Trophoblast cell (in vitro differentiated cells and primary cell): ENCODE measurements at places on chromosomes 3 and 15.
A peak's percentile ranks its signal among the peaks of the same experiment; 100 is the strongest.

DNA sequence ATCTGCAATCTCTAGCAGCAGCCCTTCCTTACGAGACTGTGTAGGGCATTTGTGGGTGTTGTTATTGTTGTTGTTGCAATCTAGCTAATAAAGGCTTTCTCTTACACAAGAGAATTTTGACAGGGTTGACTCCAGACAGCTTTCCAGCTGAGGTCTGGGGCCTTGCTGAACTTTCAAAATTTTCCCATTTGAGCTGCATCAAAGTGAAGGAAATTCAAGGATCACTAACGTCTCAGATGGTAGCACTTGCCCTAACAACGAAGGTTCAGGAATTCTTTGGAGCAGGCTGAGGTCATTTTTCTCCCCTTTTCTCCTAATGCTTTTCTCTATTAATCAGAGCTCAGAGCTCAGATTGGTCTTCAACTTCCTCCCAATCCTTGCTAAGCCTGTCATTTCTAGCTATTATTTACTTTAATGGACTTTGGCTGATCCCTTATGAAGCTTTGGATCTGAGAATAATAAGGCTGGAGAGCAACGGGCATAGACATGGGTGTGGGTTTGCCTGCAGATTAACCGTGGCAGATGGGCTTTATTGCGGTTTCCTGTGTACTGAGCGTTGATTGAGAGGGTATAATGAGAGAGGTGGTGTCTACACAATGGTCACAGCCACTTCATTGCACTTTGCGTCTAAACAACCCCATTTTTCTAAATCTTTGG, 614.0 kb upstream of the AGTR1 start:
- no peaks in the 10 kb centered on the region for H3K27me3 ChIP-seq
- no peak for DNase-seq
- no peak overlapping the region for H3K4me3 ChIP-seq
- no peak overlapping the region for H3K27ac ChIP-seq
- no peaks in the 10 kb centered on the region for H3K4me1 ChIP-seq
- no peaks in the 10 kb centered on the region for H3K36me3 ChIP-seq

- H3K27me3 ChIP-seq: no peaks in the 10 kb centered on the region
- no peak overlapping the region for H3K27ac ChIP-seq
- peak; percentile 37 for DNase-seq
- peak overlapping the region; percentile 47 for H3K4me3 ChIP-seq
These were observed 111.0 kb upstream of the KLF13 start for GRCh38 chr15:31215490-31216214.

DNA sequence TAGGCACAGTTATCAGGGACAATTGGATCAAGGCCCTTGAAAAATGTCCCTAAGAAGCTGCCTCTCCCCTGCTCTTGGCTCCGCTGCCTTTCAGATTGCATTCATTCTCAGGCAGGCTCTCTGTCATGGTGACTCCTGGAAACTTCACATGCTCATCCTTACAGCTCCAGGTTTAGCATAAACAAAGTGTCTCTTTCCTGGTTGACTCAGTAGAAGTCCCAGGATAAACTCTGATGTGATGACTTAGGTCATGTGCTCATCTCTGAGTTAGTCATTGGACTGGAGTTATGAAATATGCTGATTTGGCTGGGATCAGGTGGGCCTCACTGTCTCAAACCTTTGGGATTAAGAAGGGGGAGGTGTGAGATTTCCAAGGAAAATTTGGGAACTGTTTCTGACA, 243.8 kb downstream of the ZNF621 start:
- no peak overlapping the region for H3K27ac ChIP-seq
- H3K4me1 ChIP-seq: no peaks in the 10 kb centered on the region
- no peaks in the 10 kb centered on the region for H3K36me3 ChIP-seq
- H3K27me3 ChIP-seq: no peaks in the 10 kb centered on the region
- no peak overlapping the region for H3K4me3 ChIP-seq

DNA sequence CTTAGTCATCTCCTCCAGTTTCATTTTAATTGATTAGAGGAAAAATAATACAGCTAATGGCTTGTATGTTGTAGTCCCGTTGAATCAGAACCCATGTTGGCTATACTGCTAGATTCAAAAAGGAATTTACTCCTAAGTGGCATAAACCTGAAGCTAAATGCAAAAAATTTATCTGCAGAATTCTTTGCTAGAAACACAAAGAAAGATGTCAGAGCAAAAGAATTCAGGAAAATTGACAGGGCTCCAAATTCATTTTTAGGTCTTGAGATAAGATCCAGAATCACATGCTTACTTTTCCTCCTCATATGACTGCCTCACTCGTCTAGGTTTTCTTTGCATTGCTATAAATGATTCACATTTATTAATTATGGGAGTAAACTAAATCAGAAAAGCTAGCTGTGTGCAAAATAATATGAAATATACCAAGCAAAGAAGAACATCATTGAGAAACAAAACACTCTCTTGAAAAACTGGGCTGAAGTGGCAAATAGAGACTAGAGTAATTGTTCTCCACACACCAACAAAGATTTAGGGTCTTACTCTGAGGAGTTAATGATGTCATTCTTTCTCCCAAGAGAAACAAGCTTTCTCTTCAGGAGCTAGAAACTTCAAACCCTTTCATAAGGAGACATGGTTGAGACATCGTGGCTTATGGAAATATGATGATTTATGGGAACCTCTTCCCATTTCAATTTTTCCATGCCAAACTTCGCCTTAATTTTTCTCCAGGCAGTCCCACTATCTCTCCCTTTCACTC, 94.8 kb upstream of the FEZF2 start:
- no peak for DNase-seq
- H3K4me1 ChIP-seq: no peaks in the 10 kb centered on the region
- no peak overlapping the region for H3K27ac ChIP-seq
- no peaks in the 10 kb centered on the region for H3K36me3 ChIP-seq
- H3K4me3 ChIP-seq: no peak overlapping the region

DNA sequence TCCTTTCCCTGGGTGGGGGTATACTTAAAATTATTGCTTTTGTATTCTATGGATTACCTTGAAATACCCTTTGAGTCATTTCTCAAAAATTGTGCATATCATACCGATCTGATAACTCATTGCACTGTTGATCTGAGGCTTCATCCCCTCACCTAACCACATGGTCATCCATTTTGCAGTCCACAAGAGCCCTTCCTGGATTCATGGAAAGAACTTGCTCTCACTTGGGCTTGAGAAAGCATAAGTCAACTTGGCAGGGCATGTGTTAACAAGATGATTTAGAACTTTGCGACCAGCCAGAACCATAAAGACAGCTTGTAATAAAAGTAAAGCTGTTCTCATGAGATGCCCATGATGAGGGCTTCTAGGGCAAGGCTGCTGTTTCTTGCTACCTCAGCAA, 22.2 kb downstream of the MME start:
- no peaks in the 10 kb centered on the region for H3K27me3 ChIP-seq
- no peak overlapping the region for H3K27ac ChIP-seq
- DNase-seq: no peak
- H3K36me3 ChIP-seq: no peaks in the 10 kb centered on the region
- no peak overlapping the region for H3K4me3 ChIP-seq

DNA sequence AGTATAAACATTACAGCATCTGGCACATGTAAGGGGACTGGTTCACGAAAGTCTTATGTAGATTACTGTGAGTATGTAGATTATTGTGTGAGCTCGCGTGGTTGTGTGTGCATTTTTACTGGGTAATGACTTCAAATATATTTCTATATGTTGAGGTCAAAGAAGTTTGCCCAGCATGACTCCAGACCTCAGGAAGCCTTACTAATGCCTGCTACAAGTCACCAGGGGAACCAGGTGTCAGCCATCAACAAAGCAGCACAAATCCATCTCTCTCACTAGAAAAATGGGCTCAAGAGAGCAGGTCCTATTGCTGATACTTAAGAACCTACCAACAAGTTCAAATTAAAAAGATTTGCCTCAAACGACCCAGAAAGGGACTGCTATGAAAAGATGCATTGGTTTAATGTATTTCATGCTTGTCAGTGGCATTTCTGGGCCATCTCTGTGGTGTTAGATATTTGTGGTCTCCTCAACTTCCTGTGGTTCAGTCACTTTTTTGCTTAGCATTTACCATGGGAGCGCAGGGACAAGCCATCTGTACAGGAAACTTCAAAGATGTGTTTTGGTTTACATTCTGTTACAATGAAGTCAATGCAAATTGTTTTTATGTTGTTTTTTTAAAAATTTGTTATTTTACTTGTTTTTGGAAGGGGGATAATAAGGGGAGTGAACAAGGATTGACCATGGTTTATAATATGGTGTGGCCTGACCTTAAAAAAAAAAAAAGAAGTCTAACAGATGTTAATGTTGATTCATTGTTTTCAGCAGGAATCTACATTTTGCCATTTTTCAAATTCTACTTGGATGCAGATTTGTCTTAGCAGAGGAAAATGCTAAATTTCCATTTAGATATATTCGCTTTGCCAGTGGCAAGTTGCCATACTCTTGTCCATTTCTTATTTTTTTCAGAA, 172.1 kb upstream of the ADAMTS9 start:
- no peaks in the 10 kb centered on the region for H3K36me3 ChIP-seq
- H3K4me3 ChIP-seq: no peak overlapping the region
- H3K27me3 ChIP-seq: no peaks in the 10 kb centered on the region
- no peak for DNase-seq

- H3K4me1 ChIP-seq: no peaks in the 10 kb centered on the region
- DNase-seq: no peak
- no peak overlapping the region for H3K4me3 ChIP-seq
- H3K27me3 ChIP-seq: no peaks in the 10 kb centered on the region
These were observed 67.6 kb upstream of the GCNT3 start for GRCh38 chr15:59543721-59544547.

DNA sequence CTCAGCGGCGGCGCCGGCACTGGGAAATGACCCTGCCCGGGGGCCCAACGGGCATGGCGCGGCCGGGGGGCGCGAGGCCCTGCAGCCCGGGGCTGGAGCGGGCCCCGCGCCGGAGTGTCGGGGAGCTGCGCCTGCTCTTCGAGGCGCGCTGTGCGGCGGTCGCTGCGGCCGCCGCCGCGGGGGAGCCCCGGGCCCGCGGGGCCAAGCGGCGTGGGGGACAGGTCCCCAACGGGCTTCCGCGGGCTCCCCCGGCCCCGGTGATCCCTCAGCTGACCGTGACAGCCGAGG, 172 bp downstream of the ITPKA start:
- peaks cover 36% of the 10 kb centered on the region for H3K4me1 ChIP-seq
- no peak overlapping the region for H3K27ac ChIP-seq
- peak overlapping the region; percentile 39 for H3K4me3 ChIP-seq
- H3K36me3 ChIP-seq: no peaks in the 10 kb centered on the region

DNA sequence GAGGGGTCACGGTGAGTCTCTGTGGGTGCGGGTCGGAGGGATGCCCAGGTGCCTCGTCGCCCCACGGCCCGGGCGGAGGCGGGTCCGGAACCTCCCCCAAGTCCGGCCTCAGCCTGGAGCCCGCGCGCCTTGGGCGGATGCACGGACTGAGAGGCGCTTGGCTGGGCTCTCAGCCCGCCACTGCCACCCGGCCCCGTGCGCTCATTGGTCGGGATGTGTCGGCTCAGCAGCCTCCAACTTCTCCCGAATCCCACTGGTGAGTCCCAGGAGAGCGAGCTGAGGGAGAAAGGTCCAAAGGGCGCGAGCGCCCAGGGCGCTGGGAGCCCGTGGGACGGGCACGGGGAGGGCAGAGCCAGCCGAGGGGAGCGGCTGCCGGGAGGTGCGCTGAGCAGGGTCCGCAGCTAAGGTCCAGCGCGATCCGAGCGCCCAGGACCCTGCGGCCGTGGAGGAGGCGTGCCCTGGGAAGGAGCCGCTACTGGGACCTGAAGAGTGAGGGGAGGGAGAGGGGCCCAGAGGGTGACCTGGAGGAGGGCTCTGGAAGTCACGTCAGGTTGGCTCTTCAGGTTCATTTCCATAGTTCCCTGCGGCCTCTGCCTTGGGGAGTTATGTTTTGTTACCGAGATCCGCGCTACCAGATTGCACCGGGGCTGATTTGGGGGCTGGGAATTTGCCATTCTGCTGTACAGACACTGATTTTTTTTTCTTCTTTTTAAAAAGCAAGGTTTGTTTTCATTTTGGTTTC, at the start of gene MME:
Gene MME, plus strand, starts transcription at position 574 of the 742 bp plus-strand sequence. CDS start 3,849 bp downstream, outside the sequence.
- H3K4me3 ChIP-seq: peak within 1 kb of the TSS; percentile 76
- DNase-seq: peak; percentile 35
- no peaks in the 10 kb centered on the region for H3K36me3 ChIP-seq
- no peaks in the 10 kb centered on the region for H3K27me3 ChIP-seq
